ENCODE measurements at places on chromosomes 12 and 14.
A peak's percentile ranks its signal among the peaks of the same experiment; 100 is the strongest.

DNA sequence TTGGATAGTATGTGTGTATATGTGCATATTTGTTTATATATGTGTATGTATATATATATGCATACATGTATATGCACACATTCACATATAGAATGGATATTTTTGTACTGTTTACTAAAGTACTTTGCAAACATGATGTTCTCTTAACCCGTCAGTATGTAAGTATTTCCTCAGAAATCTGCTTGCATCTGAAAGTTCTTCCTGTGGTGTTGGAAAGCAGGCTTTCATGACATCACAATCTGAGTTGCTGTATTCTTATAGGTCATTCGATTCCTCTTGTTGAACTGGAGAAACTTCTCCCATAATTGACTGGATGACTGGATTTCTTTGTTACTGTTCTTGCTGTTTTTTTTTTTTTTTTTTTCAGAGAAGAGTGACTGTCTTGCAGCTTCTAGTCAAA is 29.1 kb downstream of the GABARAPL1 start:
- DNase-seq: no peak

DNA sequence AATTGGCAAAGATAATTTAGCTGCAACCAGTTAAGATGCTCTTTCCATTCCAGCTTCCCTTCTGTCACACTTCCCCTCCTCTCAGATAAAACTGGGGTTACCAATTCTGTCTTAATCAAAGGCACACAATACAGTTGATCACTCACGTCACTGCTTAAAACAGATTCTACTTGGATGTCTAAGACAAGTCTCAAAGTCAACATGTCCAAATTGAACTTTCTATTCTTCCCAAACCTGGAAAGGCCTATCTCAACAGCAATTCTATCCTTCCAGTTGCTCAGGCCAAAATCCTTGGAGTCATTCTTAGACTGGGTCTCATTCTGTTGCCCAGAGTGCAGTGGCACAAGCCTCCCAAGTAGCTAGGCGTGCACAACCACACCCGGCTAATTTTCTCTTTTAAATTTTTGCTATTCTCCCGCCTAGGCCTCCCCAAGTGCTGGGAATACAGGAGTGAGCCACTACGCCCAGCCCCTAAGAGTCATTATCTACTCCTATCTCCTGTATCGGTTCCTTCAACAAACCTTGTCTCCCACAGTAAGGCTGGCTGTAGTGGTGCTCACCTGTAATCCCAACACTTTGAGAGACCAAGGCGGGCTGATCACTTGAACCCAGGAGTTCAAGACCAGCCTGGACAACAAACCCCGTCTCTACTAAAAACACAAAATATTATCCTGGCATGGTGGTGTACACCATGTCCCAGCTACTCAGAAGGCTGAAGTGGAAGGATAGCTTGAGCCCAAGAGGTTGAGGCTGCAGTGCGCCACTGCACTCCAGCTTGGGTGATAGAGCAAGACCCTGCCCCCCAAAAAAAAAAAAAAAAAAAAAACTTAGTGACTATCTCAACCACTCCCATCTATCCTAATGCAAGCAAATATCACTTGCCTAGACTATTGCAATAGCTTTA is 4.7 kb downstream of the RPS29 start:
- no peak for DNase-seq

DNA sequence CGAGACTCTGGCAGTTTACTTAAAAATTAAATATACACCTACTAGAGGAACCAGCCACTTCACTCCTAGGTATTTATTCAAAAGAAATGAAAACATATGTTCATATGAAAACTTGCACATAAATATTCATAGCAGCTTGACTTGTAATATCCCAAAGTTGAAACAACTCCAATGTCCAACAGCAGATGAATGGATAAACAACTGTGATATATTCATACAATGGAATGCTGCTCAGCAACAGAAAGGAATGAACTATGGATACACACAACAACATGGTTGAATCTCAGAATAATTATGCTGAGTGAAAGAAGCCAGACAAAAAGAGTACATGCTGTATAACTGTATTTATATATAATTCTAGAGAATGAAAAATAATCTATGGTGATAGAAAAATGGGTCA is 53.4 kb upstream of the DACT1 start:
- DNase-seq: no peak

DNA sequence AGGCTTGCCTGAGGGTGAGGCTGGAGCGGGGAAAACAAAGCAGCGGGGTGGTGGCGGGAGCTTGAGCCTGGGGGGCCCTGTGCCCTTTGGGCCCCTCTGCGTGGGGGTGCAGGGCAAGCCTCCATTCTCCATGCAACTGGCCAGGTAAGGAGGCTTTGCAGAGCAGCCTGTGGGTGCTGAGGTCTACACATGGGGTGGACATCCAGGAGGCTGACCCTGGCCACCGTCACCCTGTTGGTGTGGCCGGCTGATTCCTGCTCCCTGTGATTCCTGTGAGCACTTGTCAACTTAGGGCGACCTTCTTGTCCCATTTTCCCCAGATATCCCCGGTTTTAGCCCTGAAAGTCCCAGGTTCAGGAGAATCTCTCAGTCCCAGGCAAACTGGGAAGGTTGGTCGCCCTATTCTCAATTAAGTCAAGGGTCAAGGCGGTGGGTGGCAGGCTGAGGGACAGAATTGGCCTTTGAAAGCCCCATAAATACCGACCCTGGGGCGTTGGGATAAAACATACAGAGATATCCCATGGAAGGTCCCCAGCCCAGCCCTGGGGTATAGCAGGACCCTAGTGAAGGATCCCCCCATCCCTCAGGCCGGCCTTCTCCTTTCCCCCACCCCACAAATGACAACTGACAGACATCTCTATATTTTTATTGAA is 70.5 kb downstream of the PRIMA1 start:
- no peak for DNase-seq

DNA sequence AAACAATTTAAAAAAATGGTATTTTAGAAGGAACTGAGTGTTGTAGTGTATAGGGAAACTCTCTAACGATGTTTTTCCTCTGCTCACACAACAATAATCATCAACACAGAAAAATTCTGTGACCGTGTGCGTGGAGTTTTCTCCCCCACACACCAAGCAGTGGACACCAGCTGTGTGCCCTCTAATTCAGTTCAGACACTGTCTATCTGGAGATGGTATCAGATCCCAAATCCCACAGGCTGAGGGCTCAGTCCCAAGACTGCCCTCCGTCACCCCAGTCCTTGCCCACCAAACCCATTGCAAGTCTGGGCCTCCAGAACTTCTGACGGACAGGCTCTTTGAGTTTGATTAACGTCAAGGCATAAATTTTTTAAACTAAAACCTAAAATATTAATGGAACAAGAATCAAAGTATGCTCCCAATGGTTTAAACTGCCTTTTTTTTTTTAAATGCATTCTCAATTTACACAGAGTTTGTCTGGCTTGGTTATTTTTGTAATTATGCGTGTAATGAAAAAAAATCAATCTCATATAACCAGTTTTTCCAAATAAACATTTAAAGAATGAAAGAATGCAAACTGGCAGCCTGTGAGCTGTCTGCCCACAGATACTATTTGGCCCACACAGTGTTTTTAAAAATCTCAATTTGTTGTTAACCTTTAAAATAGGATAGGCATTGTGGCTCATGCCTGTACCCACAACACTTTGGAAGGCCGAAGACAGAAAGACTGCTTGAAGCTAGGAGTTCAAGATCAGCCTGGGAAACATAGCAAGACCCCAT is 19.2 kb downstream of the BLTP3B start:
- no peak for DNase-seq

DNA sequence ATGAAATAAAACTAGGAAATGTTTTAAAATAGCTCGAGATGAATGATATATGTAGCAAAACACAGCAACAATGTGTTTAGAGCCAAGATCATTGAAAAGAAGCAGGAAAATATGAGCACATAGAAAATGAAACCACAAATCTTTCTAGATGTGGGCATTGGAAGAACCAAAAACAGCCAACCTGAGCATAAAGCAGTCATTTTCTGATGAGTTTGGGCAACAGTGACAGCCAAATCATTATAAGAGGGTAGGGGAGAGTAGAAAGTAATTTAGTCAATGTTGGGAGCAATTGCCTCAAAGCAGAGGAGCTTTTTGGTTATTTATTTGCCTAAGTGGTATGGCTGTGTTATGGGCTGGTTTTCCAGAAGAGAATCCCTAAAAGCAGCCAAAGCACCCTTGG is 8.8 kb upstream of the BICDL1 start:
- no peak for DNase-seq

GRCh38 chr12:109775172-109775881 is 57.9 kb downstream of the TRPV4 start:
- DNase-seq: peak; percentile 86

GRCh38 chr14:72822946-72823611 is 70.8 kb downstream of the DPF3 start:
- DNase-seq: no peak

DNA sequence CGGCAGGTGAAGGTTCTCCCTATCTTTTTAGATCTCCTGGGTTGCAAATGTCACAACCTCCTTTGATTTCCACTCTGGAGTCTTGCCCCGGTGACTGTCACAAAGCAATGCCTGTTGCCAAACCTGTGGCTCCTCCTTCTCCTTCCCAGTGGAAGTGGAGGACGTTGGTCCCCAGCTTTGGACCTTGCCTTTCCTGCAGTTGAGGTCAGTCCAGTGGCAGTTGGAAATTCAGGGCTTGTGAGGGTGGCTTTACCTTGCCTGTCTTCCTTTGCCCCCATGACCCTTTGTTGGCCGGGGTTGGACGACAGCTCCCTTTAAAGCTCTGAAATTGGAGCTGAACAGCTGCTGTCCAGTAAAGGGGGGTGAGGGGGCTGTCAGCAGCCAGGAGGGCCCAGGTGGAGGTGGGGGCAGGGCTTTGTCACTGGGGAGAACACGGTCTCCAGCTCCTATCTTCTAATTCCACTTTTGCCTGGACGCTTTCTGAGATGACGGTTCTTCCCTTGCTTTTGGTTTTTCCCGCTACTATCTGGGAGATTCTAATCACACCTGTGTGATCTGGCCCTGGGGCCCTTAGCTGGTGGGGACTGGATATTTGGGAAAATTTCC is 4.1 kb downstream of the TEAD4 start:
- no peak for DNase-seq

DNA sequence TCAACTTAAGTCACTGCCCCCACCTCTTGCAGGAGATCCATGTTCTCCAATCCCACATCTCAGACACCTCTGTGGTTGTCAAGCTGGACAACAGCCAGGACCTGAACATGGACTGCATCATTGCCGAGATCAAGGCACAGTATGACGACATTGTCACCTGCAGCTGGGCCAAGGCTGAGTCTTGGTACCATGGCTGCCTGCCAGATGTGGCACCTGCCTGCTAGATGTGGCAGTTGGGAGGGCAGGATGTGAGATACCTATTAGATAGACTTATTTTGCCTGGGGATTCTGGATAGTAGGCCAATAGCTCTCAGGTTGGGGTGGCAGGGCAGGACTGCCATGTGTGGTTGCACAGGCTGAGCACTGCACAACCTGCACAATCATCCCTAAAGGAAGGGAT is 7.9 kb upstream of the KRT86 start:
- DNase-seq: peak; percentile 81

GRCh38 chr12:58368001-58368400 is 426.6 kb downstream of the ATP23 start:
- no peak for DNase-seq

GRCh38 chr12:112327209-112327938 is 54.9 kb downstream of the HECTD4 start:
- no peak for DNase-seq

DNA sequence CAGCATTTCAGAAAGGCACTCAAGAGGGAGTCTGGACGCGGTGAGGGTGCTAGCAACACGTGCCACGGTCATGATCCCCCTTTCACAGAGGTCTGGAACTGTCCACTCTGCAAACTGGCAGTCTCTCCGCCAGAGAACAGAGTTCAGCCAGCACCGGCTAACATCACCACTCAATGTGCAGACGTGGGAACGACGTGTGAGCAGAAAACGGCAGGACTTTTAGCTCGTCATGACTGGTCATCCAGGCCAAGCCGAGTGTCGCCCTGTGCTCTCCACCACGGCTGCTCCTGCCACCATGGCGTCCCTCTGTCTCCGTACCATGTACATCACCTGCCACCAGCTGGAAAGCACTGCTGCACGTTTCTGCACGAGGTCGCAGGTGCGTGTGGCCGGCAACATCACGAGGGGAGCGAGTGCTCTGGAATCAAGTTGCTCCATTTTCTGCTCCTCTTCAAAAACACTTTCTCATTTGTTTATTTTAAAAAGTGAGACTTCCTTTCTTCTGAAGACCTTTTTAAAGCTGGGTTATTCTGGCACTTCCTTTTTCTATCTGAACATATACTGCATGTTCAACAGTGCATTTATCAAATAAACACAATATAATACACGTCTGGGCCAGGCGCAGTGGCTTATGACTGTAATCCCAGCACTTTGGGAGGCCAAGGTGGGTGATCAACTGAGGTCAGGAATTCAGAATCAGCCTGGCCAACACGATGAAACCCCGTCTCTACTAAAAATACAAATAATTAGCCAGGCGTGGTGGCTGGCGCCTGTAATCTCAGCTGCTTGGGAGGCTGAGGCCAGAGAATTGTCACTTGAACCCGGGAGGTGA is 28.0 kb downstream of the SLC15A4 start:
- no peak for DNase-seq

DNA sequence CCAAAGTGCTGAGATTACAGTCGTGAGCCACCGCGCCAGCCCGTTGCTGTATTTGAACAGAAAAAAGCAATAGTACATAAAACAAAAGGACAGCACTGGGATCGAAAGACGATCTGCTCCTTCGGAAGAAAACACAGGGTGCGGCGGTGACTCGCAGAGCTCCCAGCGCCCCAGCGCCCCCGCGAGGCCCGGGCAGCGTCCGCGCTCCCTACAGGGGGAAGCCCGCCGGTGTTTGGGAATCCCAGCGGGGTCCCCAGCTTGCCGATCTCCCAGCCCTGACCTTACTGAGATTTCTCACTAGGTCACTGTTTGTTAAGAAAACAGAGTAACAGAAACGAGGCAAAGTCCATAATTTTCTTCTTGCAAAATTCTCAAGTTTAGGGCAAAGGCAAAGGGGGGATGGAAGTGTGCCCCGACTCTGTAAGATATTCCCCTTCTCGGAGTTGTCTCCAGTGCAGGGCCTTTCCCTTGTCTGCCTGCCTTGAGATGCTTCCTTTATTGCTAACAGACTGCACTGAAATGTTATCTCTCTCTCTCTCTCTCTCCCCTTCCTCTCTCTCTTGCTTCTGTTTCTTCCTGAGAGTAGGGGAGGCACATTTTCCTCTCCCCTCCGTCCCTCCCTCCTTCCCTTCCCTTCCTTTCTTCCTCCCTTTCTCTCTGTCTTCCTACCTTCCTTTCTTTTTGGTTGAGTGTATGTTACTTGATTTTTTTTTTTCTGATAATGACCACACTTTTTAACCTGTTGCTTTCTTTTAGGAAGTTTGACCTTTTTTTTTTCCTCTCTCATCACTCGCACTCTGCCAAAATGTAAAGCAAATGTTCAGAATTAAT is 91.9 kb downstream of the TMEM30B start:
- peak; percentile 38 for DNase-seq

- peak; percentile 65 for DNase-seq
Measured at GRCh38 chr12:125889742-125890141, 824.5 kb downstream of the AACS start.

- DNase-seq: no peak
Measured at GRCh38 chr14:33959692-33960151, 8.8 kb upstream of the EGLN3 start.

DNA sequence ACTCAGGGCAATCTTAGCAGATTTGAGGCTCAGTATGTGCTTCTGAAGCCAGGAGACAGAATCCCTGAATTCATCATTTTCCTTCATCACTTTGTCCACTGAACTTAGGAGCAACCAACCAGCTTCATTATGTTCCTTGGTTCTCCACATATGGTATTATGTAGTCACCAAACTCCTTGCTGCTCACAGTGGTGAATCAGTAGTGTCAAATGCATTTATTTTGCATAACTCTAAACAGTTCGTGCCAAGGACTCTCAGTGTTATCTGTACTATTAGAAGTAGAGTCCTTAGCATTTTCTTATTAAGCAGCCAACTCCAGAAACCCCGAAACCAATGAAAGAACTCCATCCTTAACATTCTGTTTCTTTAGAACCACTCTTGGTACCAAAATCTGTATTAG is 466.9 kb upstream of the RGS6 start:
- DNase-seq: no peak

Measured in pancreas (tissue), 10 donors.